ENCODE measurements at places on chromosomes 2 and 18.
A peak's percentile ranks its signal among the peaks of the same experiment; 100 is the strongest.

DNA sequence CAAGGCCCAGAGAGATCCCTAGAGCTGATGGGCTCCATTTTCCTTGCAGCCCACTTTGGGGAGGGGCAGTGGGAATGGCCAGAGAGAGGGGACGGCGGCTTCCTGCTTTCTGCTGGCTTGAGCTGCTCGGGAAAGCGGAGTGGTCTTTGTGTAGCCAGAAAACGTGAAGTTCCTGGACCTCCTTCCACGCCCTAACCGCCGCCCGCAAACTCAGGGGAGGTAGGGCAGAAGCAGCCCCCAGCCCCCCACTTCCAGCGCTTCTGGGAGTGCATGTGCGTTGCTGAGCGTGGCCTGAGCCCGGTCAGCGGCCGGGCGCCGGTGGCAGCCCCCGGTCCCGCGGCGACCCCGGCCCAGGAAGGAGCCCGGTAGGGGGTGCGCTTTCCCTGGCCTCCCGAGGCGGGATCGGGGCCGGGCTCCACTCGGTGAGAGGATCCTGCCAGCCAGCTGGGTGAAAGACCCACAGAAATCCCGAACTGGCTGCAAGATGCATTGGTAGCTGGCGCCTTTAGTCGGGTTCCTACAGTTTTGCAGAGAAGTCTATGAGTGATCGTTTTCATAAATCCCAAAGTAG, 25.3 kb upstream of the BOD1L2 start:
- DNase-seq = no peak

- DNase-seq = peak; percentile 46
These were observed 70.6 kb upstream of the PSMD14 start for GRCh38 chr2:161237392-161238264.

DNA sequence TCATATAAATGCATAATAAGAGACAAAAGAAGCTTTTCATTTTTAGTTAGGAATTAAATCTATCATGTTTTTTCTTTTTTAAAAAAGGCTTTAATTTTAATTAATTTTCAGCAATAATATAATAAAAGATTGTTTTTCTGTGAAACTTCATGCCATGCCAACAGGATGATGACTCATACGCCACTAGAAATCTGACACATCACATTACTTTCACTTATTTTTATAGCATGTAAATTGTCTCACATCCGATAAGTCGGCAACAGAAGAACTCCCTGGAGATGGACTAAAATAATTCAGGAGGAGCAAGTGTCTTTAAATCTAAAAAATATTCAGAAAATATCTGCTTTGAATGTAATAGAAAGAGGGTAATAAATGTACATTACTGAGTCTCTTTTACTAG, 1024.2 kb upstream of the ACVR2A start:
- DNase-seq = no peak

- no peak for DNase-seq
These were observed 4.4 kb downstream of the MAP4K3 start for GRCh38 chr2:39432701-39433100.

GRCh38 chr2:196176142-196176738, 4.9 kb upstream of the STK17B start:
- DNase-seq = peak; percentile 96

DNA sequence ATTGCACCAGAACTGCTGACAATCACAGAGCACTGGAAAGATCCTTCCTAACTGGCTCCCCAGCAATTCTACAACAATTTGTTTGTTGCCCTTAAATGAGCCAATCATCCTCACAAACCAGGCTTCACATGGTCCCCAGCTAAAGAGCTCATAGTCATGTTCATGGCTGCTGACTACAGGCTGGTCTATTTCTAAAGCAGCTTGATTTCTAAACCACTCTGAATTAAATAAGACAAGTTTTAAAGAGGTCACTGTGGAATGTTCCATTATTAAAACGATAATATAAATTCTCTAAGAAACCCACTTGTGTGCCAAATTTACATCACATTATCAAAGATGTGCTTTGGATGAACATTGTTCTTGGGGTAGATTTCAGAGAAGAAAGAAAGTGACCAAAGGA, 110.7 kb downstream of the COPS8 start:
- DNase-seq = no peak

GRCh38 chr2:161199912-161200701, 39.9 kb downstream of the TANK start:
- peak; percentile 69 for DNase-seq

DNA sequence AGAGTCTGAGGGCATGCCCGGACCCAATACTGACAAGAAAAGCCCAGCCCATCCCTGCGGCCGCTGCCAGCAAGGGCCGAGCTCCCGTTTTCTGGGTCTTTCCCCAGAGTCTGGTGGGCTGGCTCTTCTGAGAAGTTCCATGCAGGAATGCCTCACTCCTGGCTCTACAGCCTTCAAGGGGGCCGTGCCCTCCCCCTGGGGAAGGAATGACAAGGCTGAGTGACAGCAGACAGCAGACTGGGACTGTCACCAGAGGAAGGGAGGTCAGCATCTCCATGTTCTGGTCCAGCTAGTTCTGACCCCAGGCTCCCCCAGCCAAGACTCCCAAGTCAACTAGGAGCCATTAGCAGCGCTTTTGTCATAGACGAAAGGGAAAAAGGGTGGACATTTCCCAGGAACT, 13.0 kb upstream of the SEMA4C start:
- DNase-seq = no peak

DNA sequence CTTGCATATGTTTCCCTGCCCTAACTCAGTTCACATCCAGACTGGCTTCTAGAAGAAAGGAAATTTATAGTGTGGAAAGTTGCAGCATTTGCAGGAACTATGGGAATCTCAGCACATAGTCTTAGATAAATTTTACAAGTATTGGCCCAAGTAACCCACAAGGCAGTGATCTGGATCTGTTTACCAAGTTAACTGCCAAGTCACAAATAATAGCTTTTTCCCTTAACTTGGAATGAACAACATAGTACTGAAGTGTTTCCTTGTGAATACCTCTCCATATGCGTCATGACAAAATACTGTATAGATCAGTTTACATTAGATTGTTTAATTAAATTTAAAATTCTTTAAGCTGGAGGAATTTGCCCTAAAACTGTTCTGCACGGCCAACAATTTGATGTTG, 255.8 kb upstream of the EPAS1 start:
- DNase-seq = no peak

DNA sequence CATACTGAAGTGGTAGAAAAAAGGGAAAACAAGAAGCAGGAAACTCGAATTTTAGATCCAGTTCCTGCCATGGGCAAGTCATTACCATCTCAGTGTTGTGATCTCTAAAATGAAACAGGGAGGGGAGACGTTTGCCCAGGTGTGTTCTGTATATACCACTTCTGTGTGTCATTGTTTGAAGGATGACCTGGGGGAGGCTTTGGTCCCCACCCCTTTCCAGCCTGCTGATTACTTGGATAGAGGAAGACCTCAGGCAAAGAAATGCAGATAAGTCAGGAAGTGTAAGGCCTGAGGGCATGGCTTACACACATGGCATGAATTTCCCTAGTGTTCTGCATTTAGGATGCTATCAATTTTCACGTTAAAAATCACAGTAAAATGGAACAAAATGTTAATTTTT, 205.2 kb upstream of the CXCR4 start:
- DNase-seq = no peak

GRCh38 chr2:163407296-163407695, 328.5 kb downstream of the FIGN start:
- DNase-seq = no peak

DNA sequence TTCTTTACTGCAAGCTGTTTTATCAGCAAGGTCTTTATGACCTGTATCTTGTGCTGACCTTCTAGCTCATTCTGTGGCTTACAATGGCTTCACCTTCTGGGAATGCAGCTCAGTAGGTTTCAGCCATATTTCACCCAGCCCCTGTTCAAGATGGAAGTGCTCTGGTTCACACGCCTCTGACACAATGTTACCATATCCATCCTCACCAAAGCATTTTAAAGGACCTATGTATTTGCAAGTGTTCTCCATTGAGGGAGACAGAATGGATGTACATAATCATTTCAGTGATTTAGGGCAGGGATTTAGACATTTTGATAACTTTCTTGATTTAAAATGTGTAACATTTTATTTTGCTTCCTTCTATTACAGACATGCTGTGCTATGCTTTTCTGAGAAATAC, 182.3 kb upstream of the FN1 start:
- DNase-seq = no peak

DNA sequence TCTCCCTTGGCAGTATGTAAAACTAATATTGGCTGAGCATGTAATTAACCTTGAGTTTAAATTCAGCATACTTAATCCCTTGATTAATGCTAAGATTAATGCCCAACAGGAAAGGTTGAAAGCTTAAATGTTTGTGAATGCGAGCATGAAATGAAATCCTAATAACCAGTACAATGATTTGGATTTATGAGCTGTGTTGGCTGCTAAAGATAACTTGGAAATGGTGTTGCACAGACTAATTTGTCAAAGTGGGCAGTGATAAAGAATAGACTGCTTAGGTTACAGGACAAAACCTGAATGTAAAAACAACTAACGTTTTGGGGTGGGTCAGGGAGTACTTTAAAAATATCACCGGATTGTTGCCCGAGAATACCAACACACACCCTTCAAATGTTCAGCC, 70.6 kb downstream of the MGAT5 start:
- peak; percentile 3 for DNase-seq

DNA sequence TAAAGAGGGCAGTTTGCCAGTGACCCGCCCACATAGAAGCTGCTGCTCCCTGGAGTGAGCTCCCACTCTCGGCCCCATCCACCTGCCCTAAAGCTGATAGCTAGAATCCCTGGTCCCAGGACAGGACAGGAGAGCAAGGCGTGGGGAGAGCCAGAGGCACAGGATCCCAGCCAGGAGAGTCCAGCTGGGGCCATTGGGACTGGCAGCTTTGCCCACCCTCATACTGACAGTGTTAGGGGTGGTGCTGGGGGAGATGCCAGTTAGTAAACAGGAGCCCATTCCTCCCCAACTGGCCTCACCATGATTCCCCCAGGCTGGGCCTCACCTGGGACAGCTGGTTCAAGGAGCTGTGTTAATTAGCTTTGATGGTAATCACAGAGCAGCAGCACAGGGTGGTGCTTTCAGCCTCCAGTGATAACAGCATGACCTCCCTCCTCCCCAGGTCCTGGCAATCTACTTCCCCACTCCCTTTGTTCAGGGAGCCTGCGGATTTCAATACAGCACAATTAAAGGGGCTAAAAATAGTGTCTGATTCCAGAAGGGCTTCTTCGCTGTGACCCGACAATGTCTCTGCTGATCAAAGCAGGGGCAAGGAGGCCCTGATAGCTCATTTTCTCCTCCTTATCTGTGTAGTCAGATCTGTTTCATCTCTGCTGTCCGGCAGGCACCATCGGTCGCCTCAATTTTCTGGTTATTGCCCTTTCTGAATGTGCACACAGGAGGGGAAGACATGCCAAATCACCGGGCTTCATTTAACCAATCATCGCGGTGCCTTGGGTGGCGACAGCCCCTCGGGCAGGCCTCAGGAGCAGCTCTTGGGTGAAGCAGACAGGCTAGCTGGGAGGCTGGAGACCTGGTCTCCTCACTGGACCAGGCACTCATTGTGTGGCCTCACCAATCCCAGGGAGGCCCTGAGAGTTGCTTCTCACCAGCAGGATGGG, 119.9 kb upstream of the TEX51 start:
- DNase-seq = no peak

DNA sequence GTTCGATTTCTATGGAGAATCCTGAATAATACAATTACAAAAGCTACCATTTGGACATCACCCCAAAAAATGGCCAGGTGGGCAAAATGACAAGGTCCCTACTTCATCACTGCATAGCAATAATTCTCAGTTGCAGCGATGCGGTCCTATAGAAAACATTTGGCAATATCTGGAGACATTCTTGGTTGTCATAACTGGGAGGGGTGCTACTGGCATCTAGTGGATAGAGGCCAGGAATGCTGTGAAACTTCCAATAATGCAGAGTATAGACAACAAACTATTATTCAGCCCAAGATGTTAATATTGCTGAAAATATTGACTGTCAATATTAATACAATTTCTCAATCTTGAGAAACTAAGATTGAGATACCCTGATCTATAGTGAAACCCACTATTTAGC, 637.8 kb upstream of the PKDCC start:
- DNase-seq = no peak

DNA sequence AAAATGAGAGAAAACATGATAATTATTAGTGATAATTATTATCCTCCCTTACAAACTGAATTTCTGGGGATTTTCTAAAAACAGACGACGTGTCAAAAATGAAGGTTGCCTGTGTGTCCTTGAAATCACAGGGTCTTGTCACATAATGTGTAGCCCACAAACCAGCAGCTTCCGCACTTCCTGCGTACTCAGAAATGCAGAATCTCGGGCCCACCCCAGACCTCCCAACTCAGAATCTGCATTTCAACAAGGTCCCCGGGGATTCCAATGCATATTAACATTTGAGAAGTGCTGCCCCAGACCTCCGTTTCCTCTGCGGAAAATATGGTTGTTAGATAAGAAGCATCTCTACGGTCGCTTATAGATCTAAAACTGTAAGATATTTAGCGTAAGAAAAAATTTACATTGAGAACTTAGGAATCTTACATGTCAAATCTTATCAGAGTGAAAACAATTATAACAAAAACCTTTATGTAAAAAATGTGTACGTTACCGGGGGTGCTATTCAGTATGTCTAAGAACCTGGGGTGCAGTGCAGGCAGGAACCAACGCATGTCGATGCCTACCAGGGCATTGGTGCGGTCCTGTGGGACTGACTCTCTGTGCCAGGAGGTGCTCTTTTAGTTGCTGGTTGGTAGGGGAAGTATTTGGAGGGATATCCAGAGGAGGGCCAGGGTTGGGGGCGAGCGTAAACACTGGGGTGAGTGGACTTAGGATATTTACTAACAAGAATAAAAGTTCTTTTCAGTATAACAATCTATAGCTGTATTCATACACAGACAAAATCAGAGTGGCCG, 15.2 kb downstream of the CDKL4 start:
- DNase-seq = no peak

DNA sequence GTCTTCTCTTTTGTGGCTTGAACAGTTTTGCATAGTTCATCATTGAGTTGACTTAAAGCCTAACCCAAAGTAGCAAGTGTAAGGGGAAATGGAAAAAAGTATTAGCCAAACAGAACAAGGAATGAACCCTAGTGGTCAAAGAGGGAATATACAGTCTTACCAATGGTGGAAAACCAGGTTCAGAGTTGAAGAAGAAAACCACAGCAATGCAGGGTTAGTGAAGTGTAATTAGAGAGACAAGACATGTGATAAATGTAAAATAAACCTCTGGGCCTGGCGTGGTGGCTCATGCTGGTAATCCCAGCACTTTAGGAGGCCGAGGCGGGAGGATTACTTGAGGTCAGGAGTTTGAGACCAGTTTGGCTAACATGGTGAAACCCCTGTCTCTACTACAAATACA, 2.4 kb downstream of the TTN start:
- DNase-seq = peak; percentile 52

- no peak for DNase-seq
These were observed 188.0 kb upstream of the PARD3B start for GRCh38 chr2:204357286-204357685.

DNA sequence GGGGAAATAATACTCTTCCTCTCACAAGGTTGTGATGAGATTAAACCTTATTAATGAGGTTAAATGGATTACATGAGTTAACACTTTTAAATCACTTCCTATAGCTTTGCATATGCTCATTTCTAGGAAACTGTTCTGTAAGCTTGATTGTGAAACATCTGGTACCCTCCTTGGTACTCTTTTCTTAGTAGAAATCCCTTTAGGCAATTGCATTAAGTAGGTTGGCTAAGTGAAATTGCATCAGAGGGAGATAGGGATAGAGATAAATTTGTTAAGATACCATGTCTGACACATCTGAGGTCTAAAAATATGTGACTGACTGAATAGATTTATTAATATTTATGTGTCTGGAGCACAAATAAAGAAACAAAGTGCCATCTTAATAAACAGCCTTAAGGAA, 275.9 kb upstream of the MAP2 start:
- DNase-seq = no peak

Data from NAMALWA (cell line).